ENCODE measurements at places on chromosomes 7 and 10.
A peak's percentile ranks its signal among the peaks of the same experiment; 100 is the strongest.

DNA sequence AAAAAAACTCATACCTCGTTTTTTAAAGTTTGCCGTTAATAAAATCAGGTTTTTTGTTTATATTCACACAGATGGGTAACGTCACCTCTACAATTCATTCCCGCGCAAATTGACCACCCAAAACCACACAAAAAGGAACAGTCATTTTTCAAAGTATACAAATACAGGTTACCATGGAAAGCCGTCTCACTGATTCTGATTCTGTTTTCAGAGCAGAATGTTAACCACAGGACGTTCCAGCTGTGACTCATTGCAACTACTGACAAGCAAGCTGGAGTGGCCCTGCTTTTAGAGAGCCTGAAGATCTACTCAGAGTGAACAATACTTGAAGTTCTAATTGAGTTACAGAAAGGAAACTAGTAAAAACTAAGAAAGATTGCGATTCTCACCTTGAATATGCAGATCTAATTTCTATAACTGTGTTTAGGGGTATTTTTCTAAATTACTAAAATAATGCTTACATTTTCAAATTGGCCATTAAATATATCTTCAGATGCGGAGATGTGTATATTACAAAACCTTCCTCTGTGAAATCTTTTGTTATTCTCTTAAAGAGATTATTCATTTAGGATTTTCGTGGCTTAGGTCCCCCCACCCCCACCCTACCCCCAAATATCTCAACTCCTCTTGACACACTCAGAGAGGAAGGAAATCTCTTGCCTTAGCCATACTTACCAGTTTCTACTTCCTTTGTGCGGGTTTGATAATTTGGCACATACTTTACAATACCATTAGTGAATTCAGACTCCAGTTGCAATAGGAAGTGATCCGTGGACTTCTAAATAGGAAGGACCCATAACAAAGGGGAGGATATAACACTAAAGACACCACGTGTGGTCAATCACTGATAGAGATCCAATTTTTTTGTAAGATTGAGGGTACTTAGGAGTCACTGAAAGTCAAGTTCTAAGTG lies 106.0 kb downstream of the CUBN start:
- no peak for DNase-seq

GRCh38 chr10:113474752-113475151 lies 78.1 kb upstream of the HABP2 start:
- no peak for DNase-seq

DNA sequence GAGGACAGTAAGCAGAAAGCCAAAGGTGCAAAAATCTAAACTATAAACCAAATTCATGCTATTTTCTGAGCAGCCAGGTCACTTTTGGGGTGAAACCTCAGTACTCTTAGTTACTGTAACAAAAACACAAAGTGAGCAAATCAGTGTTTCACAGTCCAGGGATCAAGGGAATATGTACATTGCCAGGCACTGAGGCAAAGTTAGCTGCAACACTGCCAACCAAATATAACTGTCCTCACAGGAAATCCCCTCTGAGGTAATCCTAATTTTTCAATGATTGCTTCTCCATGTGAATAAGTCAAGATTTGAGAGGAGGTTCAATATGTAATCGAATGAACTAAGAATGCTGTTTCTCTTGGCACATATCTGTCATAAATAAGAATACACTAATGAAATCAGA lies 229.7 kb downstream of the TSPAN12 start:
- DNase-seq = no peak

DNA sequence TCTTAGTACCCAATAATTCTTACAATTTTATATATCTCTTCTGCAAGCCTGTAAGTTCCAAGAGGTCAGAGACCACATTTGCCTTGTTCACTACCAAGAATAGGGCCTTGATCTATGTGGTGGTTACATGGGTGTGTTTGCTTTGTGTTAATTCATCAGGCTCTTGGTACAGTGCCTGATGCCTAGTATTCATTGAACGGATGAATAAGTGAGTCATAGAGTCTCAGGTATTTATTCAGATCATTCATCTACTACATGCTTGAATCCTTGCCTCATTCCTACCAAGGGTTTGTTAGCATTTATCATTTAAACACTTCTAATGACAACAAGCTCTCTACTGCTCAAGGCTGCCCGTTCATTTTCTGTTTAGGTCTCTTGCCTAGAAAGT lies 11.3 kb upstream of the SGPL1 start:
- DNase-seq = no peak

GRCh38 chr7:38685851-38686250 lies 54.7 kb upstream of the AMPH start:
- DNase-seq = no peak

DNA sequence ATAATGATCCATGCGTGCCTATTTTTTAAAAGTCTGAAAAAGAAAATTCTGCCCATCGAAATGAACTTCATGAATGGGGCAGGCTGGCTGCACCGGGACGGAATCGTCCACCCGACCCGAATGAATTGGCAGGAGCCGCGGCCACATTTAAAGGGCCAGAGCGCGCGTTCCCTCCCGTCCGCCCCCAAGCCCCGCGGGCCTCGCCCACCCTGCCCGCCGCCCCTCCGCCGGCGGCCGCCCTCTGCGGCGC lies 319 bp upstream of the GATA3 start:
- DNase-seq = no peak

GRCh38 chr7:77320714-77321113 lies 95.4 kb downstream of the GSAP start:
- DNase-seq = no peak

- DNase-seq = peak; percentile 47
These were observed 653 bp upstream of the ADRB1 start for GRCh38 chr10:114042895-114043531.

DNA sequence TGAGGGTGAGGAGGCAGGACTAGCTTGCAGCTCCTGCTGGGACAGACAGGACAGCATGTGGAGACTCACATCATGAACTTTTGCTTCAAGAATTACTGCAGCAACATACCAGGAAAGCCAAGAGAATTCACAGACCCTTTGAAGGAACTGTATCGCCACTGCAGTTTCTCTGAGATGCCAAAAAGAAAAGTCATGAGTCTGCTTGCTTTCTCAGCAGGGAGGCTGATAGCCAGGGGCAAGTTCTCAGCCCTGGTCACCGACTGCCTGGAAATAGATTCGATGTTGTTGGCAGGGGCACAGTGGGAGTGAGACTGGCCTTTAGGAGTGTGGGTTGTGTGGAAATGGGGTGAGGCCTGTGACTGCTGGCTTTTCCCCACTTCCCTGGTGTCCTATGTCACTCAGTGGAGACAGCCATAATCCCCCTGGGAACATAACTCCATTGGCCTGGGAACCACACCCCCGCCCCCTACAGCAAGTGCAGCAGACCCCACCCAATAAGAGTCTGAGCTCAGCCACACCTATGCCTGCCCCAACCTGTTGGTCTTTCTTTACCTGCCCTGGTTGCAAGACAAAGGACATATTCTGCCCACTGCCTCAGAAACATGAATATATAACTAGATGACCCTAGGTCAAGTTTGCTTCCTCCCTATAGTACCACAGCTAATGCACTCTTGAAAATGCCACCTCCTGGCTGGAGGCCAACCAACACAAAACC lies 1.6 kb upstream of the SAMD9 start:
- DNase-seq = no peak

DNA sequence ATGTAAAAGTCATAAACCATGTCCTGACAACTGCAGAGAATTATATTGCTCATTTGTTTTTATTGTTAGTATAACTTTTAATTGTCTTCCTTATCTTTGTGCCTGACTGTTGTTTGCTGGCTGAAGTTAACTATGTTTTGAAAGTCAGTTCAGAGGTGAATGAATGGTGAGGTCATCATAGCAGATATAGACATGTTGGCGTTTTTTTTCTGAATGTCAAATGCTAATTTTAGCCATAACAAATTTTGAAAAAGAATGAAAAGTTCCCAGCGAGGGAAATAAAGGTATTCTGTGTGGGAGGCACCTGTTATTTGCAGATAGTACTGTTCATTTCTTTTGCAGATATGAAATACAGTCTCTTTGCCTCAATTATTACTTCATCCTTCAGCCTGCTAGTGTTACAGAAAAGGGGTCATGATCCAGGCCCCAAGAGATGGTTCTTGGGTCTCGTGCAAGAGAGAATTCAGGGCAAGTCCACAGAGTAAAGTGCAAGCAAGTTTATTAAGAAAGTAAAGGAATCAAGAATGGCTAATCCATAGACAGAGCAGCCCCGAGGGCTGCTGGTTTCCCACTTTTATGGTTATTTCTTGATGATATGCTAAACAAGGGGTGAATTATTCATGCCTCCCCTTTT lies 96.5 kb downstream of the CAMK1D start:
- no peak for DNase-seq

DNA sequence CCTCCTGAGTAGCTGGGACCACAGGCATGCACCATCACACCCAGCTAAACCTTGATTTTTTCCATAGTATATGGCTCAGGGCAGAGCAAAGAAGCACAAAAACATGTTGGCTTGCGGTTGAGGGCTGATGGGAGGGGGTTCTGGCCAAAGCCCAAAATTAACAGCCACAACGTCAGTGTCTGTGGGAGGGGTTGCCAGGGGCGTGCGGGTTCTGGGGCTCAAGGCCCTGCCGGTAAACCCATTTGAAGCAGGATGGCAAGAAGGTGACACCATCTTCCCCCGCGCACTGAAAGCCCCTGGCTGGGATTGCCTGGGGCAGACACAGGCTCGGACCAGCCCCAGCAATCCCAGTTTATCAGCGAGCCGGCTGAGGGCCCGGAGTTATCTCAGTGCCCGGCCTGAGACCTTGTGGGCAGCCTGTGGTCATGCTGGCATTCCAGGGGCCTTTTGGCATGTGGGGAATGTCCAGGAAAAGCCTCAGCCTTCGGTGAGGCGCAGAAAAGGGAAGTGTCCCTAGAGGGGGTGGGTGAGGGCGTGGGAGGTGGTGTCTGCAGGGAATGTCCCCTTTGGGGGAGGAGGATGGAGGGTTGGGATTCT lies 167.7 kb upstream of the TNRC18 start:
- DNase-seq = no peak

- no peak for DNase-seq
These were observed 133.8 kb downstream of the RELN start for GRCh38 chr7:103855671-103856070.

DNA sequence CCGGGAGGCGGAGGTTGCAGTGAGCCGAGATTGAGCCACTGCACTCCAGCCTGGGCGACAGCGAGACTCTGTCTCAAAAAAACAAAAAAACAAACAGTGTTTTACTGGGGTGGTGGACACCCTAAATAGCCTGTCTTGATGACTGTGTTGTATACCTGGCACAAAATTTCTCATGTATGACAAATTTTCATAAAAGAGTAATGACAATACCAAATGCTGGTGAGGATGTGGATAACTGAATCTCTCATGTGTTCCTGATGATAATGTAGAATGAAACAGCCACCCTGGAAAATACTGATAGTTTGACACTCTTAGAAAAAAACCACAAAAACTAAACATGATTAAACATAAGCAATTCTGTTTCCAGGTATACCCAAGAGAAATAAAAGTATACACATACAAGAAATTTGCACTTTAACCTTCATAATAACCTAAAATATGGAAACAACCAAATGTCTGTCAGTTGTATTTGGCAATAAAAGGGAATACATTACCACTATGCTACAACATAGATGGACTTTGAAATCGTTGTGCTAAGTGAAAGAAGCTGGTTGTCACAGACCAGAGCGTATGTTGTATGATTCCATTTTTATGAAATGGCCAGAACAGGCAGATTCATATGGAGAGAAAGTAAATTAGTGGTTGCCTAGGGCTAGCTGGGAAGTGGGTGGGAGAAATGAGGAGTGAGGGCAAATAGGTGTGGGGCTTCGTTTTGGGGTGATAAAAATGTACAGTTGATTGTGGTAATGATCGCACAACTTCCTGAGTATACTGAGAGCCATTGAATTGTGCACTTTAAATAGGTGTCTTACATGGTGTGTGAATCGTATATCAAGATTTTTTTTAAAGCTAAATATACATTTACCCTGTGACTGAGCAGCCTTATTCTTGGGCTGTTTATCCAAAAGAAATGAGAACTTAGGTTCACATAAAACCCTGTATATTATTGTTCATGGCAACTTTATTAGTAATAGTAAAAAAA lies 12.5 kb downstream of the WDR37 start:
- DNase-seq = no peak

GRCh38 chr7:128404143-128404681 lies 5.6 kb downstream of the IMPDH1 start:
- no peak for DNase-seq

DNA sequence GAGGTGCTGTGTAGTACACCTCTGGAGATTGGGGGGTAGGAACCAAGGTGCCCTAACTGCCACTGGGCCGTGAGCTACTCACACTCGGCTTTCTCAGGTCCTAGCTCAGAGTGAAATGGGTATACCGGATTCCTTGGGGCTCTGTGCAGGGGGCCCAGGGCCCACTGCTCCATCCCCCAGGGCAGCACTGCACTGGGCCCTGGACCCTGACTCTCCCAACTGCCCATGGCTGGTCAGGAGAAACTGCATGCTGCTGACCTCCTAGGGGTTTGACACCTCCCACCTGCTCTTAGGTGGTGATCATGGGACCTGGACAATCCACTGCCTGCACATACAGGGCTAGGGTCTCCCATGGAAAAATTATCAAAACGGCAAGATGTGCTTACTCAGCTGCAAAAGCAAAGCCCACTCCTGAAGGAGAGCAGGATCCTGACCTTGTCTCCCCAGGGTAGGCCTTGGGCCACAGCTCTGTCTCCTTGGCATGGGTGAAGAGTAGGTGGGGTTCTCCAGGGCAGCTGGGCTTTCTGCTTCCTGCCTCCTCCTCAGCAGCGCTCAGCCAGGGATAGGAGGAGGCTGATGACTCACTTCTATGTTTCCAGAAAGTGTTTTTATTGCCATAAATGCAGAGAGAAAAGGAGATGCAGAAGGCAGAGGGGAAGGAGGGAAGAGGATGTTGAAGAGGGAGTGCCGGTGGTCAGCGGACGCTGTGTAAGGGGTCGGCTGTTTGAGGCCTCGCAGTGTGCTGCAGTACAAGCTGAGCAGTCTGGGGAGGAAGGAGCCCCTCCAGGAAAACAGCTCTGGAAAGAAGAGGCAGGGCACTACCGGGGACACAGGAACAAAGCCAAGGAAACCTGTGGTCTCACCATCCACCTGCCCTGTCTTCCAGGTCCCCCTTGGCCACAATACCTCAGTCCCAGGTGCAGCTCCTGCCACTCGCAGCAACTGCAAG lies 107.8 kb downstream of the ARHGAP22 start:
- DNase-seq = no peak

GRCh38 chr7:32047075-32047474 lies 23.1 kb downstream of the PDE1C start:
- DNase-seq = no peak

DNA sequence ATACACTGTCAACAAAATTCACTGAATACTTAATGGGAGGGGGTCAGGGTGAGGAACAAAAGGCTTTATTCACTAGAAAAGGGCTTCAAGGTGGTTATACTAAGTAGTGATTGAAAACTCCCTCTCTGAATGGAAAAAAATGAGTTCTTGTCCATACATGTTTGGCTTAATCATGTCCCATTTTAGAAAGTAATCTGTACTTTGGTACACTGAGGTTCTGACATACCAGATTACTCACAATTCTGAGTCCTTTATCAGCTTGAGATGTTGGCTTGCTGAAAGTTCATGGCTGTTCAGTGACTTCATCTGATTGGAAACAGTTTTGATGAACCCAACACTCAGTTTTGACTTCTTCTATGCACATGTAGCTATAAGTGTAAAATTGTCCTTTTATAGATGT lies 12.8 kb upstream of the NOBOX start:
- no peak for DNase-seq
